ENCODE measurements at places on chromosomes 2 and 18.

- no peak for DNase-seq
Observed at GRCh38 chr2:142130111-142131009, 456 bp downstream of the LRP1B start.

DNA sequence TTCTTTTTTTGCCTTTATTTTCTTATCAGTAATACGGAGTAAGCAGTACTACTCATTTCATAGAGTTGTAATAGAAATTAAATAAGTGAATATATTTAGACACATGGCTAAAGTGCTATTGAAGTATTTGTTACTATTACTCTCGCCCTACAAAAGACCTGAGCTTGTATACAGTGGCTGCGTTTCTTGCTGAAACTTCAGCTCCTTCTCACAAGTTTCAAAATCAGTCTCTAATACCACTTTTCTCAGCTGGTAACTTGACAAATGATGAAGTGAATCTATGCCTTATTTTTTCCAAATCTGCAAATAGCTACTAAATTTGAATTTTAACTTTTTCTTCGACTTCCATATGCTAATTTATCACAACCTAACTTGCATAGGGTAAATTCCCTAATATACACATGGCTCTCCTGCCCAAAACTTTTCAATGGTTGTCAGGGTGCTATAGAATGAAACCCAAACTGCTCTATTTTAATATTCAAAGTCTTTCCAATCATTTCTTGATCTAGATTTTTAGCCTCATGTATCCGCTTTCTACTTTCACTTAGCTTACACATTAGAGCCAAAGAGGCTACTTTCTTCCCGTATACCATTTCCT is 347.8 kb upstream of the GULP1 start:
- no peak for DNase-seq

DNA sequence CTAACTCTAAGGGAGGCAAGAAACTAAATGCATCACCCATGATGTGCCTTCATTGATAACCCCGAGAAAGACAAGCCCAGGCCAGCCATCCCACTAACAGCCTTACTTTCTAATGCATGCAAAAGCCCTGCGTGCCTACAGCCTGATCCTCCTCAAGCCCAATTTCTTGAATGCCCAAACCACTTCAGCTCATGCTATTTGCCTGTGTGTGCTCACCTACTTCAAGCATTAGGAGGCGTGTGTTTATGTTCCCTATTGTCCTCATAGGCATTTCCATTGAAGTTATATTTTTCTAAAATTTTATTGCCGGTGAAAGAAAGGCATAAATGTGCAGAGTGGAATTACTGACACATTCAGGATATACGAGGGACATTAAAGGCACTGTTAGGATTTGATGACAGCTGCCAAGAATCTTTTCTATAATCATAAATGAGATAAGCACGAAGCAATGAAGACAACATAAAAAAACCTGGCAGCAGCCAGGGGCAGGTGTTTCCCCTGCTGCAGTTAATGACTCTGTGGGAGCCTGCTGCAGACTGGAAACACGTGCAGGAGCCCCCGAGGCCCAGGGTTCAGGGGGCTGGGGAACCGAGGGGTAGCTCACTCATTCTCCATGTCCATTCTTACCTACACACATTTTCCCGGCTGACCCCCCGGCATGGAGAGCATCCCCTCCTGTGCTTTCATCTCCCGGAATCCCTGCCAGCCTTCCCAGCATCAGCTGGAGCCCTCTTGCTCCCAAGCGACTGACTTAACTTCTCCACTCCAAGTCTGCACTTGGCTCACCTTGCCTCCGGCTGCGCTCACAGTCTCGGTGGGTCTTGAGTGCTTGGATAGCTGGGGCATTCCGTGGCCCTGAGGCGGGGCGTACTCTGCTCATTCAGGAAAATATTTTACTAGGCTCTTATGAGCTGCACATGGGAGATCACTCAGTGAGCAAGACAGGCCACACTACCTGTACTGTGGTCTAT is 292.3 kb upstream of the SIX2 start:
- DNase-seq, result no peak

- no peak for DNase-seq
Observed at GRCh38 chr2:30527411-30527810, 80.4 kb downstream of the LCLAT1 start.

DNA sequence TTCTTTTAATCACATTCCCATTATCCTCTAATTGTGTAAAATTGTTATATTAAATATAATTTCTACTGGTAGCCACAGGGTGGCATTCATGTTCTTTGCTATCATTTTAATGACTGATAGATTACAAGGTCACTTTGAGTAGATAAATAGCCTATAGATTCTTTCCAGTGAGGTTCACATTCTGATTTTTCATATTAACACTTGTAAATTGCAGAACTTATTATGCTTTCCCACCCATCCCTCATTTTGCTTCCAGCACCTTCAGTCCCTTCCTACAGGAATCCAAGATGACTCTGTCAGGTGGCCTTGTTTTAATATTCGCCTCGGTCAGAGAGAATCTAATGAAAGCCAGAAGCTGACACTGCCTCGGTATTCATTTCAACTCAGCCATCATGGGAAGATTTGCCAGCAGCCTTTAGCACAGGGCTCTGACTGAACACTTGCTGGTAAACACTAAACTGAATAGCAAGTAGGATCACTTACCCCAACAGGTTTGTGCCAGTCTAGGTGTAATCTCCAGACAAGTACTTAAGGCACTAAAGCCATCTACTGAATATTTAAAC is 101.2 kb upstream of the FSHR start:
- no peak for DNase-seq

DNA sequence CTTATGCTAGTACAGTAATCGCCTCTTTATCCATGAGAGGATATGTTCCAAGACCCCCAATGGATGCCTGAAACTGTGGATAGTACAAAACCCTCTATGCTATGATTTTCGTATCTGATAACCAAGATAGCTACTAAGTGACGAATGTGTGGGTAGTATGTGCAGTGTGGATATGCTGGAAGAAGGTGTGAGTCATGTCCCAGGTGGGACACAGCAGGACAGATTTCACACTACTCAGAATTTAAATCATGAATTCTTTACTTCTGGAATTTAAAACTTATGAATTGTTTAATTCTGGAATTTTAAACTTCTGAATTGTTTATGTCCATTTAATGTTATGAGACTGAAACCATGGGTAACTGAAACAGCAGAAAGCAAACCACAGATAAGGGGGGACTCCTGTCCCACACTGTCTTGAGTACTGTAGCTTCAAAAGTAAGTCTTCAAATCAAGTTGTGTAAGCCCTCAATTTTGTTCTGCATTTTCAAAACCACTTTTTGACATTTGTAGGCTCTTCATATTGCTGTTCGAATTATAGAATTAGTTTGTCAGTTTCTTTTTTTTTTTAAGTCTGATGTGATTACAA is 116.0 kb downstream of the LTBP1 start:
- no peak for DNase-seq

DNA sequence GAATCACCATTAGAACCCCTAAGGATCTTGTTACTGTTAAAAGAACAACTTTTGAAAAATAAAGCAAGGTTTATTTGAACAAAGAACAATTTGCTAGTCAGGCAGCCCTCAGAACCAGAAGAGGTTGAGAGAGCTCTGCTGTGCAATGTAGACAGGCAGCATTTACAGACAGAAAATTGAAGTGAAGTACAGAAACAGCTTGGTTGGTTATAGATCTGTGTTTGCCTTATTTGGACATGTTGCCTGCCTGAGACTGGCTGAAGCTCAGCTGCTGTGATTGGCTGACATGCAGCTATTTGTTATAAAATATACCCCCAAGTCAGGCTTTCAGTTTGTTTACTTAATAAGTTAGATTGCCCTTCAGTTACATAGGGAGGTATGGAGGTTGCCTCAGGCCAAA is 12.5 kb downstream of the MSTN start:
- no peak for DNase-seq

DNA sequence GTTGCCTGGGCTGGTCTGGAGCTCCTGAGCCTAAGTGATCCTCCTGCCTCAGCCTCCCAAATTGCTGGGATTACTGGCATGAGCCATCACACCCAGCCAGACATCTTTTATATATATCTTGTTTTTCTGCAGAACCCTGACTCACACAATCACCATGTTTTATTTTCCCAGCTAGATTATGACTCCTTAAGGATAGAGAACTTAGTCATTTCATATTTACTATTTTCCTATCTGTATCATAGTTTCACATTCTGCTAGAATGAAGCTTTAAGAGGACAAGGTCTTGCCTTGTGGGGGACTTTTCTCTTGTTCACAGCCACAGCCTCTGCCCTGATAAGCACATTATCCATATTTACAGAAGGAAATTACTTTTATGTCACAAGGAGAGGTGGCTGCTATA is 73.9 kb downstream of the LBH start:
- no peak for DNase-seq

GRCh38 chr2:26327291-26328272 is 18.4 kb upstream of the SELENOI start:
- no peak for DNase-seq

- no peak for DNase-seq
Observed at GRCh38 chr2:57809230-57809629, 237.4 kb upstream of the VRK2 start.

DNA sequence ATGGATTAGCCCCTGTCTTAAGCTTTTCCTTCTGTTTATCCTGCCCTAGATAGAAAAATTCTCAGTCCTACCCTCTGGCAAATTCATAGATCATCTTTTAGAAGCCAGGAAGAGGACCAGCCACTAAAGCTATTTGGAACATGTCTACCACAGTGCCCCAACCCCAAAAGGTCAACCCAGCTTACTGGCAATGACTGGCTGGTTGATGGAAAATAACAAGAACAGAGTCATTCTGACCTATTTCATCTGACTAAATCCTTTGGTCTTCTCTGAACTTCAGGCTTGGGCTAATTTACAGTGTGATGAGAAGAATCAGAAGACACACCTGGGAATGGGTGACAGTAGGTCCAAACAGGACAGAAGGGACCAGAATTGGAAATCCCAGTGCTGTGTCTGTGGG is 227.3 kb upstream of the CCDC68 start:
- no peak for DNase-seq

- peak; percentile 10 for DNase-seq
Observed at GRCh38 chr2:26298638-26299393, 47.1 kb upstream of the SELENOI start.

GRCh38 chr2:112149194-112149593 is 11.0 kb downstream of the FBLN7 start:
- no peak for DNase-seq

DNA sequence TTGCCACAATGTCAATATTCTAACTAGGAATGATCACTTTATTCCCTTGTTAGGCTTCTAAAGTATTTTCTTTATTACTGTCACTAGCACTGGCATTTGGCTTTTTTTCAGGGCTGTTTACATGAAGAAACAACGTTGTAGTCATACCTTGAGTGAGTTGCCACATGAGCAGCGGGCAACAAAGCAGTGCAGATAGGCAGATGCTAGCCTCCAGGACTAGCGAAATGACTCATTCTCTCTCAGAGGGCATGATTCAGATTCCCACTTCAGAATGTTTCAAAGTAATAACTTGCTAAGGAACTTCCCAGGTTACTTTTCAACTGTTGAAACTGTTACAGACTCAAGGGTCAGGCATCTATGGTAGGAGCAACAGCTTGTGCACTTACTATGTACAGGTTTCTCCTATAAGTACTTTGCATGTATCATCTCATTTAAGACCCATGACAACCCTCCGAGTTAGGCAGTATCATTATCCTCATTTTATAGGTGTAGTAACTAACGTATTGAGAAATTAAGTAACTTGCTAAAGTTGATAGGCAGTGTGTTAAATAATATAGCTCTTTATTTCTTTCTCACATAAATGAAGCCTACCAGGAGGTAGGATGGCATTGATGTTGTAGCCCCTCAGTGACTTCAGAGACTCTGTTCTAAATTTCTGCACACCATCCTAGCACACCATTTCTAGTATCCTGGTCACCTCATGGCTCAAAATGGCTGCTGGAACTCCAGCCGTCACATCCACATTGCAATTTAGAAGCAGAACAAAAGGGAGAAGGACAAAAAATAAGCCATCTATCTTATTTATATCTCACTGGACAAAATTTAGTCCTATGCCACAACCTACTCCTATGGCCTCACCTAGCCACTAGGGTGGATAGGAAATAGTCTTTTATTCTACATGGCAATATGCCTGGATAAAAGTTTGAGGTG is 83.3 kb downstream of the ICOS start:
- DNase-seq, result no peak

DNA sequence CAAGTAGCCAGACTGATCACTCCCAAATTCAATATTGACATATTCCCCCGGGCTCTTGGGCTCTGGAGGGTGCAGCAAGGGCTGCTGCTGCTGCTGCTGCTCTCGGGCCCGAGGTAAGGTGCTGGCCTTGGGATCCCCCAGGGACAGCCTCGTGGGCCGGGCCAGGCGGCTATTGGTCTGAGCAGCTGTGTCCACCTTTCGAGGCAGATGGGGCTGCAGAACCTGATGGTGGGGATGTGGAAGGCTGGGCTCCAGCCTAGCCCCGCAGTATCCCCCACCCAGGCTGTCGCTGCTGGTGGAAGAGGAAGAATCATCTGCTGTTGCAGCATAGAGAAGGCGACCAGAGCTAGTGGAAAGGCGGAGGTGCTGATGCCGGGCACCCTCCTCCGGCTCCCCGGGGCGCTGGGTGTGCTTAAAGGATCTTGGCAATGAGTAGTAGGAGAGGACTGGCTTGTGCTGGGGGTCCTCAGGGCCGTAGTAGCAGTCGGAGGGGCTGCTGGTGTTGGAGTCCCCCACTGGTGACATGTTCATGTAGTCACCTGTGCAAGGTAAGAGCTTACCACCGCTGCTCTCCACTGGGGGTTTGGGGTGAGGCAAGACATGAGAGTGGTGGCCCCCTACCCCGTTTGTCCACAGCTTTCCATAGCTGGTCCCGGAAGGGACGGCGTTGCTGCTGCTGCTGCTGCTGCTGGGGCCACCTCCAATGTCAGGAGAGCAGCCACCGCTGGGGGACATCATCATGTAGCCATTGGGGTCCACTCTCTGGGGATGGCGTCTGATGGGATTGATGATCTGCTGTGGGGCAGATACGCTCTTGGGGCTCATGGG is 3.4 kb downstream of the IRS1 start:
- no peak for DNase-seq

DNA sequence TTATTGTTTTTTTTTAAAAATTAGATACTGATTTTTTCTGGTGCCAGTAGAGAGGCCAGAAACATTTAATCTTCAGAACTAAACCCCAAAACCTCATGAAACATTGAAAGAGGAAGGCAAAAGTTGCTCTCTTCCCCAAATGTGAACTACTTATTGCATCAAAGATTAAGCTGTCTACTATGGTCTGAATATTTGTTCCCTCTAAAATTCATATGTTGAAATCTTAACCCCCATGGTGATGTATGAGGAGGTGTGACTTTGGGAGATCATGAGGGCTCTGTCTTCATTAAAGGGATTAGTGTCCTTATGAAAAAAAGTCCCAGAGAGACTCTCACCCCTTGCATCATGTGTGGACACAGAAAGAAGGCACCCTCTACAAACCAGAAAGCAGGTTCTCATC is 28.2 kb upstream of the SLC8A1 start:
- no peak for DNase-seq

DNA sequence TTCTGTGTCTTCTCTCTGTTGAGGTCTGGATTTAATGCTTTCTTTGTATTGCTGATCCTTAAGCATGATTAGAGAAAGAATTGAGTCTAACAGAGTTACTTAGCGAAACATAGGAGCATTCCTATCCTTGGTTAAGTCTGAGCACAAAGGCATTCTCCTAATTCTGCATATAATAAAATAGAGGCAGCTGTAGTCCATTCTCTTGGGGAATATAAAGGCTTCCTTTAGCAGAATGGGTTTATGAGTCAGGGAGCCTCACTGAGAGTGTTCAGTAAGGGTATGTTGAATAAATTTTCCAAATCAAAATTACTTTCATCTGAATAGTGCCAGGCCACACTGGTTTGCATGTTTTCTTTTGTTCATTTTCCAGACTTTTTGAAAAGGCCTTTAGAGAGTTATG is 101.5 kb downstream of the GALNT1 start:
- no peak for DNase-seq

- DNase-seq, result no peak
Observed at GRCh38 chr2:16293398-16293797, 353.0 kb downstream of the MYCN start.

All from stimulated activated CD8-positive, alpha-beta memory T cell treated with anti-CD3 and anti-CD28 coated beads, Interleukin-15, amount 100 ng/mL, for 4 hours (primary cell).